Activated CD8-positive, alpha-beta memory T cell treated with anti-CD3 and anti-CD28 coated beads for 4 hours (primary cell): ENCODE measurements at places on chromosomes 5 and 9.

- no peak for DNase-seq
Measured at GRCh38 chr9:112175796-112176315, 759 bp upstream of the SUSD1 start.

GRCh38 chr5:78787783-78788182 is 139.2 kb upstream of the LHFPL2 start:
- no peak for DNase-seq

DNA sequence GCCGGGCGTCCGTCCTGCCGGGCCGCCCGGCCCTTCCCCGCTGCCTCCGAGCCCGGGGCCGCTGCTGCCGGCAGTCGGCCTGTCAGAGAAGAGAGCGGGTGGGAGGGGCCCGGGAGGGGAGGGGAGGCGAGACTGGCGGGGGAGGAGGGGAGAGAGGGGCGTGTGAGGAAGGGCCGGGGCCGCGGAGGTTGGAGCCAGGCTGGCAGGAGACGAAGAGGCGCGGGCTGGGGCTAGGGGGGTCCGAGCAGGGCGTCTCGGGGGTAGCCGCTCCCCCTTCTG is 570 bp downstream of the CREBRF start:
- no peak for DNase-seq

- DNase-seq = no peak
Measured at GRCh38 chr9:87613265-87614111, 112.4 kb upstream of the CTSL start.

DNA sequence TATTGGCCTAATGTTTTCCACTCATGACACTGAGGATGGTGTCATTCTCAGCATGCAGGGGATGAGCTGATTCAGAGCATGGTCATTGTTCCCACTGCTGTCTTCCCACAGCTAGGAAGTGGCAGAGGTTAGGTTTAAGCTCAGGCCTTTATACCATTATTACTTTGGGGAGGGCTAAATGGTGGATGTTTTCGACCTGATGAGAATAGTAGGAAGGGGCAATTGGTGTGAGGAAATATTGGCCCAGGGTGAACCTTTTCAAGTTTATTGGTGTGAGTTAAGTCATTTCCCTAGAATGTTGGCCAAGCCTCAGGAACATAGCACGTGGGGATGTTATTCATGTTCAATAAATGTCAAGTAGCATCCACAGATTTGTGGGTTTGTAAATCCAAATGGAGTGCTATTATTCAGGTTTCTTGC is 59.6 kb downstream of the ARHGAP26 start:
- DNase-seq = no peak

DNA sequence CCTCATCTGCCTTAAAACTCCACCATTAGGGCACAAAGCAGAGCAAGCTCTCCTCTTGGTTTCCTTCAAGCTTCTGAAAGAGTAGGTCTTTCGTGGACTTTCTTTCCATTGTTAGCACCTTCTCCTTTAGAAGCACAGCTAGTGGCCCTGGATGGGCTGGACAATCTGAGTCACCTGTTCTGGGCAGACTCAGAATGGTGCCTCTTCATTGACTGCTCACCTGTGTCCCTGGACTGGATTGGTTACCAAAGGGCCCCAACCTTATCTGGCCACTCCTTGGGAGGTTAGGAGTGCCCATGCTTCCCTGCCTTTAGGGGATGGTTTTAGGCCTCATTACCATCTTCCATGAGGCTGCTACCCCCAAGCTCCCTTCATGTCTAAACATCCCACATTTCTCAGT is 23.2 kb downstream of the TMEM174 start:
- no peak for DNase-seq

GRCh38 chr9:72292256-72292682 is 72.7 kb downstream of the ZFAND5 start:
- DNase-seq = no peak

DNA sequence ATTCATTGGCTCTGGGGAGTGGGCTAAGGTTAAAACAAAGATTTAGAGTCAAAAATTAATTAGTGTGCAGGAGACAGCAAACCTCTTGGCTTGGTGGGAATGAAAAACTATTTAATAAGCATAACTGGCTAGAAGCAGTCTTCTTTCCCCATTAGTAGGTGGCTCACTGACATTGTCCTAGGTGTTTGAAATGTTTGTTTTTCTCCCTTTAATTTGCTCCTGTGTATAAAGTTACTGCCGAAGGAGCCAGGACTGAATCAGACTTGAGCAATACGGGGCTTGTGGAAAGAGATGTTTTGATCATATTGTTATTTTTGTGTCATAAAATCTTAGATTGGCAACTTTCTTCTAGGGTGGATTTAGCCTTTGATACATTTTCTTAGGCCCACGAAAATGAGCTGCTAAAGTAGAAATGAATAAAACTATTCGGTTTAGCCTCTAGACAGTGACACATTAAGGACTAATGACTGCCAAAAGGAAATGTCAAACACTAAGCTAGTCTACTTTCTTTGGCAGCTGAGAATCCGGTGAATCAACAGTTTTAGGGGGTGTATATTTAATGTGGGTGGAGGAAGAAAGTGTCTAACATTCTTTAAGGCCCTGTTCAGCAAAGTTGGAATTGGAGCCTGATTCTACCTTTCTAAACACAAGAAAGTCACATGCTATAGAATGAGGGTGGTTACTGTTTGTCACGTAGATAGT is 30.2 kb downstream of the LRRTM2 start:
- no peak for DNase-seq

DNA sequence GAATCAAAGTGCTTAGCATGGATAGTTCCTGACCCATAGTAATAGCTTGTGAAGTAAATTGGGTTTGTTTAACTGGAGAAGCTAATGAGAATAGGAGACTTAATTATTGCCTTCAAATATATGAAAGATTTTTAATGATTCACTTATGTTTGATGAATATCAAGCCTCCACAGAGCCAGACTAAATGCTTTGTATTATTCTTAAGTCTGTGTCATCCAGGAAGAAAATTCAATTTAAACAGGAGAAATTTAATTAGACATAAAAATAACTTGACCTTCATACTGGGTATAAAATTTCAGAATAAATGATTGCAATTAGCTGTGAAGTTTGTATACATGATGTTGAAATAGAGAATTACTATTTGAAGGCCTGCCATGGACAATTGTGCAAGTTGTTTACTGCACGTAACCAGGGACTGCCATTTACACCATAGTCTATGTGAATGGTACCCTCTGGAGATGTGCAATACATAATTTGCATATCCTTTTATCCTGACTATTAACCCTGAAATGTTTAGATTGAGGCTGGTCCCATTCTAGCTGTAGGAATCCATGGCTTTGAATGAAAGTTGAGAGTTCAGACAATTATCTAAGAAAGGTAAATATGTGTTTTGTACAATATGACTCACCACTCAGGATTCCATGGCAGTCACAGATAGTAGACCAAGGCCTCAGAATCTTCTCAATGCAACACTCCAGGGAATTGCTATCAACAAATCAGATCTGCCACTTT is 133.5 kb upstream of the IL12B start:
- DNase-seq = no peak

GRCh38 chr9:82275258-82275927 is 286.8 kb downstream of the SPATA31D1 start:
- no peak for DNase-seq

DNA sequence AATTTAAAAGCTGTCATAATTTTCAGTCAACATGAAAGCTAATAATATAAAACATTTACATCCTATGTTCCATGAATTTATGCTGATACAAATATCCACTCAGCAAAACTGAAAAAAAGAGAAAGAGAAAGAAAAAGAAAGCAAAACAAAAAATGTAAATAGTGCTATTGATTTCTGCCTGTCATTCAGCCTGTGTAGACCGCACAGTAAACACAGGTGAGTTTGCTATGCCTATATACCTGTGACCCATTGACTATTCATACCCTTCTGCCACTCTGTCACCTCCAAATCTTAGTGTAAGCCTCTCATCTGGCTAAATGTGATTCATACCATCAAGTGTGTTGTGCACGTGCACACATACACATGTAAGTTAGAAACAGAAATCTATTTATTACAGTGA is 359.0 kb upstream of the RORB start:
- no peak for DNase-seq

DNA sequence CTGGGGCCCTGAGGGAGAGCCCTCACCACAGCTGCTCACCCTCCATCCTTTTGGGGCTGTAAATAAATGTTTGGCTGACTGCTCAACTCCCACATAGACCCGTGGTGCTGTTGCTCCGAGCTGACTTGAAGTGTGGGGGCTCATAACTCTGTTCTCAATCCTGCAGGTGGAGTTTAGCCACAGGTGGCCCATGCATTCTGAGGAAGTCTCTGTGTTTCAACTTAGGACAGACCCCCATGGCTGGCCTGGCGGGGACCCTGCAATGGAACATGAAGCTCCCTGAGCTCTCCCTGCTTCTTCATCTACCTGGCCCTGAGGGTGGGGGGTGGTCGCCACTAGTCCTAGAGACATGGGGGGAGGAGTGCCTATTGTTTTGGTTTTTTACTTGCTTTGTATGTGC is 19.7 kb downstream of the NDUFS6 start:
- DNase-seq = no peak
